Activated naive CD8-positive, alpha-beta T cell treated with anti-CD3 and anti-CD28 coated beads, Interleukin-2, amount 50 U/mL, for 16 hours (primary cell): ENCODE measurements at places on chromosomes 11 and 22.

DNA sequence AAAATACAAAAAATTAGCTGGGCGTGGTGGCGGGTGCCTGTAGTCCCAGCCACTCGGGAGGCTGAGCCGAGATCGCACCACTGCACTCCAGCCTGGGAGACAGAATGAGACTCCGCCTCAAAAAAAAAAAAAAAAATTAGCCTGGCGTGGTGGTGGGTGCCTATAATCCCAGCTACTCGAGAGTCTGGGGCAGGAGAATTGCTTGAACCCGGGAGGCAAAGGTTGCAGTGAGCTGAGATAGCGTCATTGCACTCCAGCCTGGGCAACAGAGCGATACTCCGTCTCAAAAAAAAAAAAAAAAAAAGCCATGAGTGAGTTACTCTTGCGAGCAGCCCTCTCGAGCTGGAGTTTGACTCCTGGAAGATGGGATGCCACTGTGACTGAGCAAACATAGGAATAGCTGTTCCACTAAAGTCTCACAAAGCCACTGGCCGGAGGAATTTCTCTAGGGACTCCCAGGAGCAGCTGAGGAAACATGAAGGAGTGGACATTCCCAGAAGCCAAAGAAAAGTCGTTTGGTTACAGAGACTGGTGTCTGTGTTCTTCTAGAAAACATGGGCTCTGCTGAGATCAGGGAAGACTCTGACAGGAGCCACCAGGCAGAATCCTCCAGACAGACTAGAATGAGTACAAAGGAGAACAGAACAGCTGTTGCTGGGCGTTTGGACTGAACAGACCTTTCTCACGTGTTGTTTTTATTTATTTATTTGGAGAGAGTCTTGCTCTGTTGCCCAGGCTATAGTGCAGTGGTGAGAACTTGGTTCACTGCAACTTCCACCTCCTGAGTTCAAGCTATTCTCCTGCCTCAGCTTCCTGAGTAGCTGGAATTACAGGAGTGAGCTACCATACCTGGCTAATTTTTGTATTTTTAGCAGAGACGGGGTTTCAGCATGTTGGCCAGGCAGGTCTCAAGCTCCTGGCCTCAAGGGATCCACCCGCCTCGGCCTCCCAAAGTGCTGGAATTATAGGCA, 32.4 kb upstream of the MYH9 start:
- no peak for DNase-seq

- DNase-seq, result no peak
These were observed 69.2 kb downstream of the CD82 start for GRCh38 chr11:44634401-44635281.

DNA sequence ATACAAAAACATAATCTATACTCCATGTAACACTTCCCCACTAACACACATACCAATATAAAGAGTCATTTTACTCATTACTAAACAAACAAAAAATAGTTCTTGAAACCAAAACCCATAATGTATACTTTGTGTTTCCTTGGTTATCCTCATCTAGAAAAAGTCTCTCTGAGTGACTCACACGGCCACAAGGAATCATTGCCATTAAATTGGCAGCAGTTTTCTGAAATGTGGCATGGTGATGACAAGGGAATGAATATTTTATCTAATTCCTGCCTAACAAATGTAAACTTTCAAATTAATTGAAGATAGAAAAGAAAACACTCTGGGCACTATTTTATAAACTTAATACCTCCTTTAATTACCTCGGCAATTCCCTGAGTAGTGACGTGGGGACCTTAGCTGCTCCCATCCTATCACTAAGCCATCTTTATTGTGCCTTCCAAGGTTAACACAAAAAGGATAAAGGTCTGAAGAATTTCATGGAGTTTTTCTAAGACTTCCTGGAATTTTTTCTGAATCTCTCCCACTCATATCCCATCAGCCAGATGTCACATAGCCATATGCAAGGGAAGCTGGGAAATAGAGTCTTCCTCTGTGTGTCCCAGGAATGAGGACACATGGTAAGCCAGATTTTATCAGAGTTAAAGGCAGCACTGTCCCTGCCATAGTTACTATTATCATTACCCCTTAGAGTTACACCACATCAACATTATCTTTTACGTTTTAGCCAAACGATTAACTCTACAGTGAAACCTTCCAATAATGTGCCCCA, 857.2 kb upstream of the TENM4 start:
- no peak for DNase-seq

DNA sequence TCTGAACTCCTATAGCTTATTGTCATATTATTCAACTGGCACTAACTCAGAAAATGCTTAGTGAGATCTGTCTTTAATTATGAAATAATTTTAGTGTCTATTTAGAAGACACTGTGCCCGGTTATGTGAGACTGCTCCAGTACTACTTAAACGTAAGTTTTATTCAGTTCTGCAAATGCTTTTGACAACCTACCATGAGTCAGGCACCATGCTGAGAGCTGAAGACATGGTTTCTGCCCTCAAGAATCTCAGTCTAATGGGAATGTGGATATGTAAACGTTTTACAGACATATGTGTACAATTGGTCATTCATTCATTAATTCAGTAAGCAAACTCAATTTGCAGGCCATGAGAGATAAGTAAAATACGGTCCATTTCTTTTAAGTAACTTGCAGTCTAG, 40.0 kb downstream of the DCUN1D5 start:
- no peak for DNase-seq

DNA sequence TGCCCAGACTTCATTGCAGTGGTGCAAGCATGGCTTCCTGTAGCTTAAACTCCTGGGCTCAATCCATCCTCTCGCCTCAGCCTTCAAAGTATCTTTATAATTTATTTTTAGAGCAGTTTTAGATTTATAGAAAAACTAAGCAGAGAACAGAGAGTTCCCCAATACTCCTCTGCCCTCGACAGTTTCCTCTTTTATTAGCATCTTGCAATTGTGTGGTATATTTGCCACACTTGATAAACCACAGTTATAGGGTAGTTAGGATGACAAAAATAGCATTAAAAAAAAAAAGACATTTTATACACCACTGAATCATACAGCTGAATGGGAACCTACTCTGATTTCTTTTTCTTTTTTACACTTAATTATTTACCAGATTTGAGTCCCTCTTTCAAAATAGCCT, 31.2 kb downstream of the MS4A2 start:
- DNase-seq, result no peak

GRCh38 chr11:126282361-126282735, 545 bp upstream of the TIRAP start:
- DNase-seq, result no peak

DNA sequence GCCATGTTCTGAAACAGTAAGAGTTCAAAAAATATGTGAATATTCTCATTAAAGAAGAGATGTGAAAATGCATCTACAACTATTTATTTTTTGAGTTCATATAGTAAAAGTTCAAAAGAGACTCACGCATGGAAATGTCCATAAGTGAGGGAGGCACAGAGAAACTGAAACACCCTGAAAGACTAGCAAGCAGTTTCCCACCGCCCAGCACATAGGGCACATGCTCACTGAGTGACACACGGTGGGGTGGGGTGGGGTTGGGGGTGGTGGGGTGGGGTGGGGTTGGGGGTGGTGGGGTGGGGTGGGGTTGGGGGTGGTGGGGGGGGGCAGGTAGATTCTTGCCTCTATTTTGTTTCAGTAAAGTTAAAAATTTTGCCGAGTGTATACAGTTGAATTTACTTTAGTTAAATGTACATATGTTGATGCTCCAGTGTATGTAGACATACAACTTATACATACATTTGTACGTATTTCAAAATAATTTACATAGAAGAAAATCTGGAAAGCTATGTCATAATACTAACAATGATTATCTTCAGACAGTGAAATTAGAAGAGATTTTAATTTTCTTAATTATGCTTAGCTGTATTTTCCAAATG, 6.3 kb downstream of the CCDC34 start:
- DNase-seq, result no peak

GRCh38 chr11:103601225-103601846, 435.1 kb upstream of the DDI1 start:
- no peak for DNase-seq
